ENCODE measurements at places on chromosomes 5 and 9.

DNA sequence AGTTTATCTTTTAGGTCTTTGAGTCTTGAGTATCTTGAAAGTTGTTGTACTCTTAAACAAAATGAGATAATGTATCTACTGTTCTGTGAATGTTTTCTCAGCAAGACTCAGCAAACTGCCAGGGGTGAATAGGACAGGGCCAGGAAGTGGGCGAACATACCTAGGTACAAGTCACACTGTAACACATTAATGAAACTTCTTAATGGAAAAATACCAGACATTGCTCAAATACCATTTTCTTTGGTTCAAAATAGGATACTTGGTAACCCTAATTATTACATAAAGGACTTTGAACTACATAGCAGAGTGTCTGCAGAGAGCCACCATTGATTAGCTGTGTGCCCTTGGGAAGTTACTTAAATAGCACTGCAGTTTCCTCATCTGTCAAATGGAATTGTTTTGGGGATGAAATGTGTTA, 197.5 kb downstream of the ARHGEF28 start:
- DNase-seq: no peak

DNA sequence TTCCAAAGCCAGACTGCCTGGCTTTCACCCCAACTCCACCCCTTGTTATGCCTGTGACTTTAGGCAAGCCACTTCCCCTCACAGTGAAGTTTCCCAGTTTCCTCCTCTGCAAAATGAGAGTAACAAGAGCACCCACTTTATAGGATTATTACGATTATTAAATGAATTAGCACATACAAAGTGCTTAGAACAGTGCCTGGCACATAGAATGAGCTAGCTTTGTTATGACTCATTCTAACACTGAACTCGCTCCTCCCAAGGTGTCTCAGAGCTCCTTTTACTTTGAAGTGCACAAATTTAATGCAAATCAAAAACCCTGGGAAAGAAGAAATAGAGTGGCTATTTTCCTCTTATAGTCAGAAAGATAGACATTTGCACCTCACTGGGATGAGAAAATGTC, 34.3 kb downstream of the DNAH5 start:
- no peak for DNase-seq

DNA sequence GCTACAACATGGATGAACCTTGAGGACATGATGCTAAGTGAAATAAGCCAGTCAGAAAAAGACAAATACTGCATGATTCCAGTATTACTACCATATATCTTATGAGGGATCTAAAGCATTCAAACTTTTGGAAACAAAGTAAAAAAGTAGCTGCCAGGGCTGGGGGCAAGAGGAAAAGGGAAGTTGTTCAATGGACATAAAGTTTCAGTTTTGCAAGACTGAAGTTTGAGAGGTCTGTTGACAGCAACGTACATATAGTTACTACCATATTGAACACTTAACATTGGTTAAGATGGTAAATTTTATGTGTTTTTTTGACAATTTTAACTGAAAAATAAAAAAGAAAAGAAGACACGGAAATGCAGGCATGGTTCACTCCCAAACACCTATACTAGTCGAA, 77.6 kb downstream of the MAPKAP1 start:
- DNase-seq: no peak

DNA sequence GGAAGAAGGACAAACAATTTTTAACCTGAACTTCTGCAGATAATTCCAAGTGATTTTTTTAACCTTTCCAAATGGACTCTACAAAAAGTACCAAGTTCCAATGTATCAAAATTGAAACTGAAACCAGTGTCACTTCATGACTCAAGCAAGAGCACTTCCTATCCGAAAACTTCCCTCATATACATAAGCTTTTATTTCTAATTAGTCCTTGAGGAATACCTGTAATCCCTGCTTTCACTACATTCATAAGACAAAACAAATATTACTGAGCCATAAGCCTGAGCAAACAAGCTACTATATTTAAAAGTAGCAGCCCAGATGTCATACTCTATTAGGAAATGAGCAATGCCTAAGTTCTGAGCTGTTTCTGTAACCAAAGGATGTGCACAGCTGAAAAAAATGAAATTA, 224.4 kb downstream of the EBF1 start:
- DNase-seq: no peak

DNA sequence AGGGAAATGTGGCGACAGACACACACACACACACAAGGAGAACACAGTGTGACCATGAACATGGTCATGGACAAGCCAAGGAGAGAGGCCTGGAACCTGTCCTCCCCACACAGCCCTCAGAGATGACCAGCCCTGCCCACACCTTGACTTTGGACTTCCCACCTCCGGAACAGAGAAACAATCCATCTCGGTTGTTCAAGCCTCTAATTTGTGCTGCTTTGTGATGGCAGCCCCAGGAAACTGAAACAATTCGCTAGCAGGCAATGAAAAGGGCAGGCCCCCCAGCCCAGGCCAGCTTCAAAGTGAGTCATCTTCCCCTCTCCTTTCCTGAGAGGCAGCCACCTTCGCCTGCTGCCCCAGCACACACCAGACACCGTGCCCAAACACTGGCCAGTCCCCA, 47.7 kb downstream of the NSUN2 start:
- DNase-seq: no peak

DNA sequence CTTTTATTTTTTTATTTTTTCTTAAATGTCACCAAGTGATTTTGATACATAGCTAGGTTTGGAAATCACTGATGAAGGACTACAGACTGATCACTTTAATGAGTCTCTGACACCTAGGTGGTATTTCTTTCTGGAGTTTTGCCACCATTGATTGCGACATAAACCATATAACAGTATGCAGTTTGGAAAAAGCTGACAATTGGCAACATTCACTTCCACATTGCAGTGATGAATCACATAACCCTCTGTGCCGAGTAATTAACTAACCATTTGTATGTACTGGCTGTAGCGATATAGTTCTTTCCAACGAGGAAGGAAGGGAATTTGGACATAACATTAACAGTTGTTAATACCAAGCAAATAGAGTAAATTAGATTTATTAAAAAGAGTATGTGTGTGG, 222.9 kb upstream of the EFNA5 start:
- DNase-seq: no peak

DNA sequence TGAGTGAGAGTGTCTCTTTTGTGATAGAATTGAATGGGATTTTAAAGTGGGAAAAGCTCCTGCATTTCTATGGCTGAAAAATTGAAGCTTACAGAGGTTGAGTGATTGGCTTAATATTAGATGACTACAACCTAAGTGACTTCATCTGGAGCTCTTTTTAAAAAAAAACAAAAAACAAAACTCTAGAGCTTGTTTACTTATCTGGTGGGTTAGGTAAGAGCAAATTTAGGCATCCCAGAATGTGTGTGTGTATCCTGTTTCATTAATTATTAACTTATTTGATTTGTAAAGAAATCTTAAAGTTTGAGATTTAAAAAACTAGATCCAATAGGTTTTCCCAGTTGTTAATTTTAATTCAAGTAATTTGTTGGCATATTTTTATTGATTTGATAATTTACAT, 60.1 kb downstream of the SCAMP1 start:
- no peak for DNase-seq

- no peak for DNase-seq
Observed at GRCh38 chr5:27818888-27819287, 780.5 kb upstream of the CDH9 start.

- DNase-seq: no peak
Observed at GRCh38 chr5:167233507-167234220, 1057.8 kb upstream of the WWC1 start.

- DNase-seq: no peak
Observed at GRCh38 chr9:83537331-83538171, 650 bp downstream of the FRMD3 start.

- no peak for DNase-seq
Observed at GRCh38 chr5:93184041-93184440, 397.0 kb downstream of the NR2F1-AS1 start.

DNA sequence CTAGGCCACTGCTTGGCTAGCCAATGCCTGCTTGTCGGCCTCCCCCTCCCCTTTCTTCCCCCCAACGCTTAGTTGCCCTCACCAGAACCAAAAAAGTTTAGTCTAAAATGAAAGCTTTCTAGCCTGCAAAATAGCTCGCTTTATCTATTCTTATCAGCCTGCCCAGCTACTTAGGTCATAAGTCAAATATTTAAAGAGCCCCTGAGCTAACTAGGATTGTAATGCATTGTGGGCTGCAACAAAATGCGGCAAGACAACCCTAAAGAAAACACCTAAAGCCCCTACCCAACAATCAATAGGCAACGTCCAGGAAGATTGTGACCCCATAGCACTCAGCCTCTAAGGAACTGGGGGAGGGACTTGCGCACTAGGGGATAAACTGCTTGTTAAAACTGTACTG, 38.6 kb upstream of the PCSK5 start:
- DNase-seq: no peak

DNA sequence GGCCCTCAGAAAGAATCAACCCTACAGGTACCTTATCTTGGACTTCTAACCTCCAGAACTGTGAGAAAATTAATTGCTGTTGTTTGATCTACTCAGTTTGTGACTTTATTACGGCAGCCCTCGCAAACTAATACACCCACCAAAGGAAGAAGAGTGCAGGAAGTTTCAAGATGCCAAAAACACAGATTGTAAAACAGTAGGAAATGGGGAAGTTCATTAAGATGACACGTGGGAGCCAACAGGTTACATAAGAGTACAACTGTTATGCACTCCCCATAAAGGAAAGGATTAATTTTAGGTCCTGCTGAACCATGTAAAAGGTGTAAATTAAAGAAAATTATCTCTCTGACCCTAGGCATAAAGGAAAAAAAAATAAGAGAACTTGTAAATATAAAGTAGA, 294.3 kb downstream of the EPB41L4A start:
- no peak for DNase-seq

GRCh38 chr5:78005021-78005785, 229.1 kb upstream of the TBCA start:
- peak; percentile 50 for DNase-seq

DNA sequence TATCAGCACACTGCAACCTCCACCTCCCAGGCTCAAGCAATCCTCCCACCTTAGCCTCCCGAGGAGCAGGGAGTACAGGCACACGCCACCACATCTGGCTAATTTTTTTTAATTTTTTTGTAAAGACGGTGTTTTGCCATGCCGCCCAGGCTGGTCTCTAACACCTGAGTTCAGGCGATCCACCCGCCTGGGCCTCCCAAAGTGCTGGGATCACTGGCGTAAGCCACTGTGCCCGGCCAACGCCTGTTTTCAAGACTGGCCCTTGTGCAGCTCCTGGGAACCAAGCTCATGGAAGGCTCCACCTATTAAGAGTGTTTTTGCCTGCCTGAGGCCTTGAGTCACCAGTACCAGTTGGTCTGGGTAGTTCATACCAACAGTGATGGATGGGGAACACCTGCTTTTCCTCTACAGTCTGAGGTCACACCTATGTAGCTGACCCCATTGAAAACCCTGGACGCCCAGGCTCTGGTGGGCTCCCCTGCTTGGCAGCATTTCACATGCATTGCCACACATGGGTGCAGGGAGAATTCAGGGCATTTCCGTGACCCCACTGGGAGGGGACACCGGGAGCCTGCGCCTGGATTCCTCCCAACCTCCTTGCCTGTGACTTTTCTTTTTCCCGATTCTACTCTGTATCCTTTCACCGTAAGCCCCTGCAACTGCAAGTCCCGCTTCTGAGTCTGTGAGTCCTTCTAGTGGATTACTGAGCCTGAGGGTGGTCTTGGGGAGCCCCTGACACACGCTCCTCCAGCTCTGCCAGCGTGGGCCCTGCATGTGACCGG, 63.5 kb downstream of the ZNF354C start:
- DNase-seq: no peak

DNA sequence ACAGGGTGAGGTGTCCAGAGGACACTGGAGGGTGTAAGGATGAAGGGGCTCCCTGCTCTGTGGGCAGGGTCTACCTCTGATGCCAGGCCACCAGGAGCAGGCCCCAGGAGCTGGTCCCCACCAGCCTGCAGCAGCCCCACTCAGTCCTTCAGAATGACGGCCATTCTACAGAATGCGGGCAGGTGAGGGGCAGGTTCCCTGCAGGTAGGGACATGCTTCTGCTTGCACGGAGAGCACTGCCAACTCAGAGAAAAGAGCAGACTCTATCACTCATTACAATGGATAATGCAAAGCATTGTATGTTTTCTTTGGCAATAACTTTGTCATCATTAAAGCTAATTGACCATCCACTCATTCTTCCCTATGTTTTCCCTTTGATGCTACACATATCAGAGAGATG, 39.0 kb downstream of the DDX31 start:
- peak; percentile 8 for DNase-seq

DNA sequence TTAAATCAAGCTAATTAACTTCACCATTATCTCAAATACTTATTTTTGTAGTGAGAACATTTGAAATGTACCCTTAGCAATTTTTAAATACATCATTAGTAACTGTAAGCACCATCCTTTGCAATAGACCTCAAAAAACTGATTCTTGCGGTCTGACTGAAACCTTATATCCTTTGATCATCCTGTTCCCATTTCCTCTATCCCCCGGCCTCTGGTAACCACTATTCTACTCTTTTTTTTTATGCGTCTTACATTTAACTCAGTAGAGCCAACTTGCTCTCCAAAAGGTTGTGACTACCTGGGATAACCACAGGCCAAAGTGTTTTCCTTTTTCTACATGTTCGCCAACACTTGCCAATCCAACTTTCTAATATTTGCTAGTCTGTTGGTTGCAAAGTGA, 106.1 kb downstream of the IRX1 start:
- no peak for DNase-seq

DNA sequence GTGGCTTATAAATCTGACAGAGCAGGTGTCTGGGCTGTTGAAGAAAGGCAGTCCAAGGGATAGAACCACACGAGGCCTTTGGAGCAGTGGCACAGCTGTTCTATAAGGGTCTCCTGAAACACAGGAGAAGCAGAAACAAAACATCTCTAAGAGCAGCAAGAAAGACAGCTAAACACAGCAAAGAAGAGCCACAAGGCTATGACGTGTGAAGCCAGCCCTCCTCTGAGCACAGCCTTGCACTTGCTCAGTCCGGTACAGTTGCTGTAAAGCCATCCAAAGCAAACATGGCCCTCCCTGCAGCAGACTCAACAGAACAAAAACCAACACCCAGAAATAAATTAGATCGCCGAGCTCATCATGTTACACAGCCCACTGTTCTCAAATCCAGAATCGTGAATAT, 2.6 kb upstream of the GZMK start:
- no peak for DNase-seq

GRCh38 chr9:98774746-98775145, 21.6 kb downstream of the ANKS6 start:
- DNase-seq: no peak

DNA sequence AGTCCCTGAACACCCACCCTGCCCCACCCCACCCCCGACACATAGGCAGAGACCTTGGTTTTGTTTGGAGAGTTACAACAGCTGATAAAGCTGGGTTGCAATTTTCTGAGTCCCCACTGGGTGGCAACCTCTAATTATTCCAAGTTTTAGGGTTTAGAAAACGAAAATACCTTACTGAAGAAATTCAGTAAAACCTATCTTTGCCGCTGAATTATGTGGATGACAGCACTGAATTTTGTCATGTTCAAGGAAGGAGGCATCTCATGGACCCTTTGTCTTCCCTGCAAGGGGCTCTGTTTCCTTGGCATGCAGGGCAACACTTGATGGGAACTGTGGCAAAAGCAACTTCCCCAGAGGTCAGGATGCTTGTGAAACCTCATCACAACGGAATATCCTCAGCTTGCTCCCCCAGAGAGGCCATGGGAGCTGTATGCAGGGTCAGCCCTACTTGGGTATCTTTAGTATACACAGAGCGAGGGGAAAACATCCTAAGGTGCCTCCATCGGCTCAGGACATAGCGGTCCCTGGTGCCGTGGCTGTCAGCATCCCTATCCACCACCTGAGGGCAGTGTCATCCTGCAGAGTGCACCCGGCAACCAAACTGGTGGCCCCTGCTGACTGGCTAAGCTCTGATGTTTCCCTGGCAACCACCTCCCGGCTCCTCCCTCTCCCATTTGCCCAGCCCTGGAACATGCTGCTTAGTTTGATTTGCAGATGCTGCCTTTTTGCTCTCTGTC, 123.1 kb downstream of the RXRA start:
- peak; percentile 78 for DNase-seq
